ENCODE measurements at places on chromosomes 7 and 10.

DNA sequence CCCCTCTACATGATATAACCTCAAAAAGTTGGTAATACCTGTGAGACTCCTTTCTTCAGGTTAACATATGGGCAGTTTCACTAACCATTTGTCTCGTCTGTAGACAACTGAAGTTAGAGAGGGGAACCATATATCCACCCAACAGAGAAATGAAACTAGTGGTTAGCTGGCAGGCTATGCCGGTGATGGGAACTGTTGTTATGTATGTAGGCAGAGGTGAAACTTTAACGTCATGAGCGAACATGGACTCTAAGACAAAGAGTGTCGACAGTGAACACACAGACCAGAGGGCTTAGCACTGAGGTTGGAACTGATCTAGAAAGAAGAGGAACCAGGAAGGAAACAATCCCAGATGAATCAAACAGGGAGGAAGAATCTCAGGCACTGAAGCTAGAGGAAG lies 112.4 kb downstream of the ELMO1 start:
- DNase-seq = no peak

DNA sequence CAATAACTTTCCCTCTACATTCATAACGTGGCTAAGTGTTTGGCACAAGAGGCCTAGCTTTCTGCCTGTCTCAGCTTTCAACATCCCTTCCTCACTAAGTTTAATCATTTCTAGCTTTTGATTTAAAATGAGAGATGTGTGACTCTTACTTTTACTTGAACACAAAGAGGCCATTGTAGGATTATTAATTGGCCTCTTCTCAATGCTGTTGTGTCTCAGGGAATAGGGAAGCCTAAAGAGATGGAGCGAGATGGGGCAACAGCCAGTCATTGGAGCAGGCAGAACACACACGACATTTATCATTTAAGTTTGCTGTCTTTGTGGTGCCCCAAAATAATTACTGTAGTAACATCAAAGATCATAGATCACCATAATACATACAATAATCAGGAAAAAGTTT lies 167.1 kb upstream of the TRIM24 start:
- DNase-seq = no peak

GRCh38 chr10:71754562-71754961 lies 18.8 kb downstream of the VSIR start:
- no peak for DNase-seq

DNA sequence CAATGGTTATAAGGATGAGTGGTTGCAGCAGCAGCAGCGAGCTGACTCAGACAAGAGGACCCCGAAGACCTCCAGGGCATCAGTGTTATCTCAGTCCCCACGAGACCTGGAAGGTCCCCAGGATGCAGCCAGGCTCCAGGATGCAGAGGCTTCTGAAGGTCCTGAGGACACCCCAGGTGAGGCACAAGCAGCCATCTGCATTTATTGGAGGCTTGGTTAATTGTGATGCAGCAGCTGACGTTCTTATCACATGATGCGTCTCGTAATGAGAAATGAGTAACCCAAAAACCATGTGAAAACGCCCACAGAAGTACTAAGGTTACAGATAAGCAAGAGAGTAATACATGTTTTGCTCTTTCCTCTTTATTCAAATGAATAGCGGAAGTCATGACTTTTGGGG lies 17.4 kb downstream of the C7orf57 start:
- DNase-seq = no peak

DNA sequence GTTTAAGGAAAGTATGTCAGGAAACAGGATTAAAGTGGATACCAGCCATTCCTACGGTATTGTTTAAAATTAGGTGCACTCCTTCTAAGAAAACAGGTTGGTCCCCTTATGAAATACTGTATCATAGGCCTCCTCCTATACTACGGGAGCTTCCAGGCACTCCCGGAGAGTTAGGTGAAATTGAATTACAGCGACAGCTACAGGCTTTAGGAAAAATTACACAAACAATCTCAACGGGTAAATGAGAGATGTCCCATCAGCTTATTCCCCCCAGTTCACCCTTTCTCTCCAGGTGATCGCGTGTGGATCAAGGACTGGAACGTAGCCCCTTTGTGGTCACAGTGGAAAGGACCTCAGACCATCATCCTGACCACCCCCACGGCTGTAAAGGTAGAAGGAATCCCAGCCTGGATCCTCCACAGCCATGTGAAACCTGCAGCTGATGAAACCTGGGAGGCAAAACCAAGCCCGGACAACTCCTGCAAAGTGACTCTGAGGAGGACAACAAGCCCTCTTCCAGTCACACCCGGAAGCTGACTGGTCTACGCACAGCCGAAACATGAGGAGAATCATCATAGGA lies 25.1 kb upstream of the GHITM start:
- no peak for DNase-seq

GRCh38 chr10:31782701-31783100 lies 145.9 kb downstream of the ARHGAP12 start:
- no peak for DNase-seq

GRCh38 chr10:86264481-86265231 lies 101.9 kb downstream of the GRID1 start:
- DNase-seq = no peak

DNA sequence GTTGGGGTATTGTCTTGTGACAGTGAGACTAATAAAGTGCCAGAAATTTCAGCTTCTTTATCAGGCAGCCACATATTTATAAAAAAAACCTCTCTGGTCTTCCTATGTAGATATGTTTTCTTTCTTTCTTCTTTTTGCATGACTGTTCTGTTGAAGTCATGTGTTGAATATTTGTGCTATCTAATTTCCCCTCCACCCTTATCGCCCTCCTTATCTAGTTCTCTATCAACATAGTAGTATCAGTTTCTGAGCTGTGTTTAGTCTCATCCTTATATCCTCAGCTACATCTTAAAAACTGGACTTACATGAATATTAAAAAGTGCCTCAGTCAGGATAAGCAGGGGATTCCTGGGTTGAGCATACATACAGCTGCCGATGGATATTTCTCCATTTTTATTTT lies 53.9 kb downstream of the SEMA3D start:
- no peak for DNase-seq

- no peak for DNase-seq
Measured at GRCh38 chr7:115178835-115179234, 256.9 kb downstream of the MDFIC start.

DNA sequence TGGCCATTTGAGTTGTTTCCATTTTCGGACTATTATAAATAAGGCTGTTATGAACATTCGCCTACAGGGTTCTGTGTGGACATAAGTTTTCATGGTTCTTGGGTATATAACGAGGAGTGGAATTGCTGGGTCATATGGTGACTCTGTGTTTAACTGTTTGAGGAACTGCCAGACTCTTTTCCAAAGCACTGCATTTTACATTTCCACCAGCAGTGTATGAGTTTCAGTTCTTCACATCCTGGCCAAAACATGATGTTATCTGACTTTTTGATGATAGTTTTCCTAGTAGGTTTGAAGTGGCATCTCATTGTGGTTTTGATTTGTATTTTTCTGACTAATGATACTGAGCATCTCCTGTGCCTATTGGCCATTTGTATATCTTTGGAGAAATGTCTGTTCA lies 5.4 kb downstream of the SUV39H2 start:
- DNase-seq = no peak

GRCh38 chr7:99098824-99099498 lies 44.9 kb downstream of the SMURF1 start:
- DNase-seq = peak; percentile 48

DNA sequence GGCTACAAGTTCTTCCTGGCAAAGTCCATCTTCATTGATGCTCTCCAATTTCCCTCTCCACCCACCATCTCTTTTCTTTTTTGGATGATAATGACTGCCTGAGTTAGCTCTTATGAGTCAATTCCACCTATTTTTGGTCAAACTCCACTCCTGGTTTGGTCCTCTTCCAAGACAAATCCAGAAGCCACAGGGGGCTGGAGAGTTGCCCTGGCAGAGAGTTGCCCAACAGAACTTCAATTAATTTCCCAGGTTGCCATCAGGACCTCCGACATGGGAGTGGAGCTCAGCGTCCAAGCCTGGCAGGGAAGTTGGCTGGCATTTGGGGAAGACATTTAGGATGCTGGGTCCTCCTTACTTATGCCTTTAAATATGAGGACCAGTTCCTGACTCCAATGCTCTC lies 29.2 kb upstream of the KCNMA1 start:
- no peak for DNase-seq

DNA sequence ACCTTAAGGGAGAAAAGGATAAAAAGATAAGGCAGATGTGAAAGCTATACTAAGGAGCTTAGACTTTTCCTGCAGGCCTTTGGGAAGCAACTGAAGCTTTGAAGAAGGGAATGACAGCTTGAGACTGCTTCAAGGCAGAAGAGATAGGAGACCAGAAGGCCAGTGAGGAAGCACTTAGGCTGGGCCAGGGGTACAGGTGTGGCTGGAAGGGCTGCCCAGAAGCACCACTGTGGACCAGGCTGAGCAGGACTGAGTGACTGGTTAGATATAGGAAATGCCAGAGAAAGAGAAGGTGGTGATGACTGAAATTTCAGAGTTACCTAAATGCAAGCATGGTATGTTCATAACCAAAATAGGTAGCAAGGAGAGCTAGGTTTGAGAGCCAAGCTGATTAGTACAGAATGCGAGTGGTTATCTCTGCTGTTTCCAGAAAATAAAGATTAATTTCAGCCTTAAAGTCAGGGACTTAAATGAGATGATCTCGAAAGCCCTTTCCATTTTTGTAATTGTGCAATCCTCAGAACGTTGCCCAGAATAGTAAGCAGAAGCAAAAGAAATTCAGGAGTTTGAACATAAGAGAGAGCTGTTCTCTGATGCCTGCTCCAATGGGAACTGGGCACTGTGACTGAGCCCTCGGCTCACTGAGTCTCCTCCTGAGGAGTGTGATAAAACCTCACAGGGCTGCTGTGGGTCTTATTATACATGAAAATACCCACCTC lies 54.9 kb downstream of the MET start:
- no peak for DNase-seq

- no peak for DNase-seq
Measured at GRCh38 chr10:14758994-14759664, 15.6 kb downstream of the FAM107B start.

DNA sequence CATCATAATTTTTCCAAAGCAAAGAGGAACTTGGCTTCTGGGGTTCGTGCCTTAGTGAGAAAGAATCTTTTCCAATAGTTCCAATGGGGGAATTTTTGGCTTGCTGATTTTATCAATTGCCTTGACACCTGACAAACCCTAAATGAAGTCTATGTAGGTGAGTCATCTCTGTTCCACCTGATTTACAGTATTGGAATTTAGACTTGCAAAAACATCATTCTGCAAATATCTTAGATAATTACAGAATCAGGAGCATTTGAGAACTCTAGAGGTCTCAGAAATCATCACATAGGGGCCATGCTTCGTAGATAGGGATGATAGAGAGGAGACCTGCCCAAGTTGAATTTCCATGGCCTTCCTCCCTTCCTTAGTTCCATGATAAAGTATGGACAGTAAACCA lies 9.3 kb downstream of the SLC35G1 start:
- no peak for DNase-seq

DNA sequence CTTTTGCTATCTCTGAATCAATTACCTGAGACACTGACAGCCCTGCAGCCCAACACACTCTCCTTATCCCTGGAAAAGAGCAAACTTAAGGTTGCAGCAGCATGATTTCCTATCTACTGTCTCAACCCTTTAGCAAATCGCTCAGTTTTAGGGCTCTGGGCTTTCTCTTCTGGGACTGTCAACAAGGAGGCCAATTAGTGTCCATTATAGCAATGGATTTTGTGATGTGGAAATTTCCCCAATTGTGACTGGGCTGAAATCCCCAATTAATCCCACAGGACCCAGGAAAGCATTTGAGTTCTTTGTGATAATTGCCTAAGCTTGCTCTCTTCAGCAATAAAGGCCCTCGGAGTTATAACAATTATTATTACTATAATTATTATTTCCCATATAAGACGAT lies 197.0 kb downstream of the ZNF438 start:
- DNase-seq = no peak

DNA sequence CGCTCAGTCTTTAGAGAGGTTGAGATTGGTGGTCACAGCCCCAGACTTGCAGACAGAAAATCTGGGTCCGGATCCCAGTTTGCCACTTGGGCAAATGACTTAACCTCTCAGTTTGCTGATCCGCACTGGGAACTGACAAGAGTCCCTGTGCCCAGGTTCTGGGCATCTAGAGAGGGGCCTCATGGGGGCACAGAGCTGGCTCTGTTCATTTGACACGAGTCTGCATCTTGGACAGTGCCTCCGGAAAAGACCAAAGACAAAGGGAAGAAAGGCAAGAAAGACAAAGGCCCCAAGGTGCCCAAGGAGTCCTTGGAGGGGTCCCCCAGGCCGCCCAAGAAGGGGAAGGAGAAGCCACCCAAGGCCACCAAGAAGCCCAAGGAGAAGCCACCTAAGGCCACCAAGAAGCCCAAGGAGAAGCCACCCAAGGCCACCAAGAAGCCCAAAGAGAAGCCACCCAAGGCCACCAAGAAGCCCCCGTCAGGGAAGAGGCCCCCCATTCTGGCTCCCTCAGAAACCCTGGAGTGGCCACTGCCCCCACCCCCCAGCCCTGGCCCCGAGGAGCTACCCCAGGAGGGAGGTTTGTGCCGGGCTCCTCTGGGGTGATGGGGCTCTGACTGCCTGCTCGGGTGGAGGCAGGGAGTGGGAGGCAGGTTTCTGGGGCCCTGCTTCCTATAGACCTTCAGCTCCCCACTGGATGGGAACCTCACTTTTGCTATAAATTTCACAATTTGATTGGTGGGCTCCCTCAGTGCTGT lies 2.3 kb downstream of the AEBP1 start:
- DNase-seq = no peak

- no peak for DNase-seq
Measured at GRCh38 chr7:87111877-87112276, 40.4 kb upstream of the DMTF1 start.

DNA sequence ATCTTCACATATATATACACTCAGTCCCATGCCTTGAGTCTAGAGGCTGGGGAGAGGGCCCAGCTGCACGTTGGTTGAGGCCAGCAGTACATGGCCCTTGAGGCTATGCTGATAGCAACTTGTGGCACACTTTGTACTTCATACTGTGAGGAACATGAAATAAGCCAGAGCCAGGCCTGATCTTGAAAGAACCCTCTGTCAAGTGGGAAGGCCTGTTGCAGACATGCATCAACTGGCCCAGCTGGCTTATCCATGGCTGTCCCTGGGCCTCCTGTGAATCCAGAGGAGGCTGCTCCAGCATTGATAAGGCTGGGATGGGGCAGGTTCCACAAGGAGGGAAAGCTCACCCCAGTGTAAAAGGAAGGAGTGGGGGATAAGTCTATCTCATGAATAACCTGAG lies 140.4 kb downstream of the NRF1 start:
- no peak for DNase-seq

- no peak for DNase-seq
Measured at GRCh38 chr10:106310596-106310995, 853.9 kb downstream of the SORCS1 start.

Data from foreskin fibroblast (primary cell).